ENCODE measurements at places on chromosomes 13 and 19.

- no peak for DNase-seq
Measured at GRCh38 chr19:46536391-46536790, 40.7 kb upstream of the PNMA8B start.

GRCh38 chr13:61086087-61086486, 329.6 kb downstream of the PCDH20 start:
- no peak for DNase-seq

- DNase-seq = no peak
Measured at GRCh38 chr13:46647512-46648065, 94.6 kb downstream of the LRCH1 start.

DNA sequence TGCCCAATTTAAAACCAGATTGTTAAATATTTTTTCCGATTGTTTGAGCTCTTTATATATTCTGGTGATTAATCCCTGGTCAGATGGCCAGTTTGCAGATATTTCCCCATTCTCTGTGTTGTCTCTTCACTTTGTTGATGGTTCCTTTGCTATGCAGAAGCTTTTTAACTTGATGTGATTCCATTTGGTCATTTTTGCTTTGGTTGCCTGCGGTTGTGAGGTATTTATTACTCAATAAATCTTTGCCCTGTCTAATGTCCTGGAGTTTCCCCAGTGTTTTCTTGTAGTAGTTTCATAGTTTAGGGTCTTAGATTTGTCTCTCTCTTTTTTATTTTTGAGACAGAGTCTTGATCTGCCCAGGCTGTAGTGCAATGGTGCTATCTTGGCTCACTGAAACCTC, 23.8 kb upstream of the LMO7 start:
- no peak for DNase-seq

- DNase-seq = no peak
Measured at GRCh38 chr13:50153876-50154275, 138.6 kb downstream of the KCNRG start.

- DNase-seq = no peak
Measured at GRCh38 chr19:18170714-18171255, 2.8 kb upstream of the IFI30 start.

- DNase-seq = no peak
Measured at GRCh38 chr13:94269557-94269956, 209.9 kb downstream of the DCT start.

GRCh38 chr13:95352486-95352885, 51.2 kb upstream of the ABCC4 start:
- no peak for DNase-seq

GRCh38 chr13:32175943-32176342, 139.2 kb downstream of the ZAR1L start:
- no peak for DNase-seq

- DNase-seq = no peak
Measured at GRCh38 chr13:49533011-49533410, 37.3 kb downstream of the PHF11 start.

DNA sequence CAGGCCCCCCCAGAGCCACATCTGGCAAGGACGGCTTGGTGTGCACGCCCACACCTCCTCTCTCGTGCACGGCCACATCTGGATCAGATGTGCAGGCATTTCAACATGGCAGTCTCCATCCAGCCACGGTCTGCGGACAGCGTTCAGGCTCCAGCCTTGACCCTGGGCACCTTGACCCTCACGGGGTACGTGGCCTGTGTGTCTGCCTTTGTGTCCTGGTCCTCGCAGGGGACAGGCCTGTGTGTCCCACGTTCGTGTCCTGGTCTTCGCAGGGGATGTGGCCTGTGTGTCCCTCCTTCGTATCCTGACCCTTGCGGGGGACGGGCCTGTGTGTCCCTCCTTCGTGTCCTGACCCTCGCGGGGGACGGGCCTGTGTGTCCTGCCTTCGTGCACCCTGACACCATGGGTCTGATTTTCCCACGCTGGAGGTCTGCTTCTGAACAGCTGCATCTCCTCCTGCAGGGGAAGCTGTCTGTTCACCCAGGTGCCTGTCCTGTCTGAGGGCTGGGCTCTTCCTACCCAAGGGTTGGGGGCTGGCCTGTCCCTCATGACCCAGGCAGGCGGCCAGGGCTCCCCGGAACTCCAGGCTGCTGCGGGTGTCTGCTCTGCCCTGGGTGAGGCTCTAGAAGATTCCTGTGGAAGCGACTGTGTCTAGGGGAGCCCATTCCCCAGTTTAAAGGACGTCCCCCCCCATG, 25.3 kb downstream of the RASA3 start:
- no peak for DNase-seq

GRCh38 chr13:69010789-69011188, 1096.8 kb upstream of the ATXN8OS start:
- DNase-seq = no peak

All from choroid plexus epithelial cell (primary cell).